CD14-positive monocyte (primary cell): ENCODE measurements at places on chromosomes 13 and 19. TPM values are rescaled to one million over a fixed set of nuclear protein-coding genes. Genes with fewer than 3 reads are reported as not detected.

CGB1 gene
- polyA plus RNA-seq: not detected

GRCh38 chr13:105474983-105475610 lies 1060.4 kb downstream of the EFNB2 start:
- no peak for DNase-seq

DNA sequence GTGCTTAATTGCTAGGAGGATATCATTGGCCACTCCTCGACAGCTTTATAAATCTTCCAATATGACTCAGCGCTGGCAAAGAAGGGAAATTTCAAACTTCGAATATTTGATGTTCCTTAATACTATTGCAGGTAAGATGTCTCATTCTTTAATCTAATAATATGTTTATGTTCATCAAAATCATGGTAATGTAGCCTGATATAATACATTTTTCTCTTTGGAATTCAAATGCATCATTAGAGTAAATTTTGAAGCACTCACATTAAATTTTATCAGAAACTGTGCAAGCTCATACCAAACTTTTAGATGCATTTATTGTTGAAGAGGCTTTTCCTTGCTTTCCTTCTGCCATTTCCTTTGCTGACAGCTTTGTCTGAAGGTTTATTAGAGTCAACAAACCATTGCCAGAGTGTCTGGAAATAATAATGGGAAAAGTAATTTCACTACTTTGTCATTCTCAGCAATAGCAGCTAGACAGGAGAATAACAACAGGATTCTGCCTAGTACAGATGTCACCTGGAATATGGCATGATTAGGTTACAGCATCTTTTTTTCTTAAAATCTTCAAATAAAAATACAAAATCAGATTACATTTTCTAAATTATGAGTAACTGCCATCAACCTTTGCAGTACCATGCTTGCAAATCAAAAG lies 78.6 kb upstream of the MAB21L1 start:
- no peak for DNase-seq

- DNase-seq: no peak
Observed at GRCh38 chr13:95485045-95485517, 67.4 kb upstream of the CLDN10 start.

CLEC11A gene
- polyA plus RNA-seq: 49.1 TPM

C13orf46 gene
- polyA plus RNA-seq: 0.24 and 0.35 TPM in 2 replicates

ZBTB45 gene
- 5.3 and 10.0 TPM in 2 replicates for polyA plus RNA-seq

GRCh38 chr19:2114218-2114617 lies 17.5 kb downstream of the IZUMO4 start:
- DNase-seq: no peak

DNA sequence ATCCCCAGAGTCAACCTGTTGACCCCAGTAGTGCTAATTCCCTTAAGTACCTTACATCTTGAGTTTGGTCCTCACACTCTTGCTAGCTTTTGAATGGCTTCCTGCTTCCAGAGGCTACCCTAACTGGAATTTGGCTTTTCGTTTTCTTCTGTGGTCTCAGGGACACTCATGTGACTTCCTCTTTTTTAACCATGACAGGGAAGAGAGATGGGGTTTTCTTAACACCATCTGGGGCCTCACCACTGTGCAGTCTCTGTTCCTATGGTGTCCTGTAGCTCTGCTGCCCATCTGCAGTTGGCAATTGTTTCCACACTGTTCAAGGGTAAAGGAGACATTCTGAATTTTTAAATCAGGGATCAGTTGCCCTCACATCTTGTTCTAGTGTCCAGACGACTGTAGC lies 66.7 kb downstream of the SLC10A2 start:
- DNase-seq: no peak

GET3 gene
- polyA plus RNA-seq: 122 and 151 TPM in 2 replicates

- no peak for DNase-seq
Observed at GRCh38 chr13:79869326-79869725, 388.4 kb downstream of the NDFIP2 start.

GRCh38 chr19:39765091-39766076 lies 13.3 kb upstream of the LEUTX start:
- DNase-seq: peak; percentile 15
